ENCODE measurements at places on chromosomes 12 and 14.

- DNase-seq: no peak
These were observed 107.9 kb downstream of the VRK1 start for GRCh38 chr14:96905065-96905464.

- DNase-seq: no peak
These were observed 87.7 kb downstream of the KCNH5 start for GRCh38 chr14:62957562-62957961.

GRCh38 chr14:26128931-26129671 lies 468.7 kb downstream of the NOVA1 start:
- no peak for DNase-seq

DNA sequence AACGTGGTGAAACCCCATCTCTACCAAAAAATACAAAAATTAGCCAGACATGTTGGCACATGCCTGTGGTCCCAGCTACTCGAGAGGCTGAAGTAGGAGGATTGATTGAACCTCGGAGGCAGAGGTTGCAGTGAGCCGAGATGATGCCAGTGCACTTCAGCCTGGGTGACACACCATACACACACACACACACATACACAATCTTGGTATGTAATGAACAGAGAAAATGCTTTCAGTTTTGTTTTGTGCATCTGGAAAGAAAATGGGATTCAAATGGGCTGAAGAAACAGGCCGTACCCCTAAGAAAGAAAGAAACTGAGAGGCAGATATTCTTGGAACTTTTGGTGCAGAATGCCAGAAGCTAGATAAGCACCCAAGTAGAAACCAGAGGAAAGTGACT lies 107.2 kb downstream of the PDE3A start:
- DNase-seq: no peak

DNA sequence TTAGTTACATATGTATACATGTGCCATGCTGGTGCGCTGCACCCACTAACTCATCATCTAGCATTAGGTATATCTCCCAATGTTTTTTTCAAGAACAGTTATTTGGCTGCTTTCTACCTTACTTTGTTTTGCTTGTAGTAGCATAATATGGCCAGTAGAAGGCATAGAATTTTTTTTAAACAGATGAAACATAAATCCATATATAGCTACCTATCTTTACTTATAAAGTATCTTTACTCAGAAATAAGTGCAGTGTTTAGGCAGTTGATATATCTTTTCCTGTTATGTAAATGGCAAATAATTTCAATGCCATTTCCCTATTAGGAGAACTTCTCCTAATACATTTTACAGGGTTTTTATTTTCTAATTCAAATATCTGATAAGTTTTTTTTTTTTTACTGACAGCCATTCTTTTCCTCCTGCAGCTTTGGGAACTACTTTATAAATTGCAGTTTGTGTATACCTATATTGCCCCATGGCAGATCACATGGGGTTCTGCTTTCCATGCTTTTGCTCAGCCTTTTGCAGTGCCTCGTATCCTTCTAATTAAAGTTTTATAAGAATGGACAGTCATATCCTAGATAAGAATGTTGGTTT lies 143.1 kb downstream of the PCNX1 start:
- peak; percentile 22 for DNase-seq

DNA sequence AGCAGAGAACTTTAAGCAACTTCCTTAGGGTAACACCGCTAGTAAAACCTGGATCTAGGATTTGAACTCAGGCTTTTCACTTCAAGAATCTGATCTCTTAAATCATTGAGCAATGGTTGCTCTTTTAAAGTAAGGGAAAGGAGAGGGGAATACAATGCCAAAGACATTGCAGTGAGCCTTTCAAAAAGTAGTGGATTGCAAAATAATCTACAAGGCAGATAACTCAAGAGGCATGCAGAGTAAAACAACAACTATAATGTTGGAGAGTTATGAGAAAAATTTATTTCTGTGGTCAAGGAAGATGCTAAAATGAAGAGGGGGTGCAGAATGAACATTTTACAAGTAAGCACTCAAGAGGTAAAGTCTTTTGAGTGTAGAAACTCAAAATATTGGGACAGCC lies 432.6 kb downstream of the C12orf50 start:
- DNase-seq: no peak

DNA sequence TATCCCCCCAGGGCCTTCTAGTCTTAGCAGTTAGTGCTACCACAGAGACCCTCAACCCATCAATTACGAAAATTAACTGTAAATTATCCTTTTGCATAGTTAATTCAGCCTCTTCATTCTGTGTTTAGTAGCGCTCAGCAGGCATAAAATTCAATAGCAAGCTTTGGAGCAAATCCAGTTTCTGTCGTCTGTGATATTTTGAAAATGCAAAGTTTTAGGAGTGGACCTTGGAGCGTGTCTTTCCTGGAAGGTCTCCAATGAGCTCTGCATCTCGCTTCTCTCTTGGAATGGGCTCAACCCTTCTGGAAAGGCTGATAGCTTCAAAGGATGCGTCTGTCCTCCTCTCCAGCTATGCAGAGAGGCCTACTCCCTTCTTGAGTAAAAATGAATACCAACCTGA lies 222.9 kb downstream of the SLC15A4 start:
- no peak for DNase-seq

GRCh38 chr12:108442067-108442466 lies 73.0 kb upstream of the FICD start:
- DNase-seq: no peak

DNA sequence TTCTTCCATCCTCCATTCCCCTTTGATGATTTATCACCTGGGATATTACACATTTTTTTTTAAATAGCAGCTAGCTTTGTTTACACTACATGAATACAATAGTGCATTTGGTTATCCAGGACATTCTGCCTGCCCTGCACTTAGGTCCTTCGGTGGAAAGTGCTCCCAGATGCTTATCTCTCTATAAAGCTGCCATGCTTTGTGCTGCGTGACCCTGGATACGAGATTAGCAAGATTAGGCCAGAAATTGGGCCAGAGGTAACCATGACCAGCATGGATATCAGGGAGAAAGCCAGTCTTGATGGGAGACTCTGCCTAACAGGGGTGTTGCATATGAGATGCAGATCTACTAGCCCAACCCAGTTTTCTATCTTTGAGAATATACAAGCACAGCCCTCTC lies 12.1 kb upstream of the KRT83 start:
- no peak for DNase-seq

GRCh38 chr12:104749545-104749944 lies 208.5 kb downstream of the SLC41A2 start:
- DNase-seq: no peak
